ENCODE measurements at places on chromosomes 13 and 19.

DNA sequence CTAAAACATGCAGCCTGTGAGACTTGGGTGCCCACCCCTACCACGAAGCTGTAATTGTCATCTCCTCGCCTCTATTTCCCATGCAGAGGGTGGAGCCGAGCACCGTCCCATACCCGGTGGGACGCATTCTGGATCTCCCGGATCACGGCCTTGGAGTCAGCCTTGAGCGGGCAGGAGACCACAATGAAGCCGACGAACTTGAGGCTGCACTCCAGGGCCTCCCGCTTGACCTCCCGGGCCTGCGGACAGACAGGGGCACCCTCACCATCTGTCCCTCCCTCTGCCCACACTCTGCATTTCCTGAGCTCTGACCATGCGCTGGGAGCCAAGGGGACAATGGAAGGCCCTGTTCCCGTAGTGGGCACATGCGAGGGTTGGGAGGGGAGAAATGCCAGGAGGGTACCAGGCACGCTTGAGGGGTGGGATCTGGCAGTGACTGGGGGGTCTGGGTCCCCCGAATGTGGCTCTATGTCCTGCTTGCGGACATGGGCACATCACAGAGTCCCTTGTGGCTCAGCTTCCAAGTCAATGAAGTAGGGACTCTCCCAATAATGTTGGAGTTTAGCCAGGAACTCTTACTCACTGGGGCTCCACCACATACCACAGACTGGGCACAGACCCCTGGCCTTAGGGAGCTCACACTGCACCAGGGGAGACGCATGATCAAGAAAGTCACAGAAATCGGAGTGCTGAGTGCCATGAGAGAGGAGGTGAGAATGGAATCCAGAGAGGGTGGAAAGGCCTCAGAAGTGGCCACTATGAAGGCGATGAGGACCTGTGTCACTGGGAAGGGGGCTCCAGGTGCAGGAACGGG, 9.2 kb upstream of the GMIP start:
- DNase-seq = no peak

GRCh38 chr19:55175117-55175867, 4.8 kb downstream of the SYT5 start:
- DNase-seq = peak; percentile 50

GRCh38 chr19:33484226-33484774, 37.3 kb downstream of the PEPD start:
- no peak for DNase-seq

- no peak for DNase-seq
Measured at GRCh38 chr13:37141011-37141410, 35.5 kb upstream of the CSNK1A1L start.

- DNase-seq = no peak
Measured at GRCh38 chr19:11931051-11931450, 6.1 kb downstream of the ZNF700 start.

DNA sequence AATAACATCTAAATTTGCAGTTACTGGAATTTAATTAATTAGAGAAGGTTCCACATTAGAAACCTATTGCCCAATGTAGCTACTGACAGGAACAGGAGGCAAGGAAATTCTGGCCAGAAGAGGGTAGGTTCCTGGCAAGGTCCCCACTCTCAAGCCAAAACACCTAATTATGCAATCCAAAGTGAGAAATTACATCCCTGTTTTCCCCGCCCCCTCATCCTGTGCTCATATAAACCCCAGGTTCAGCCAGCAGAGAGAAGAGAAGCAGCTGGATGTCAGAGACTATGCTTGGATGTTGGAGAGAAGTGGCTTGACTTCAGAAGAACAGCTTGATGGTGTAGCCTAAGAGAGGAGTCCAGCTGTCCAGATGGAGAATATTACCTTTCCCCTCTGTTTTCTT, 951.3 kb upstream of the PRR20A start:
- DNase-seq = peak; percentile 76

- DNase-seq = no peak
Measured at GRCh38 chr13:45943965-45944364, 92.4 kb upstream of the SIAH3 start.

DNA sequence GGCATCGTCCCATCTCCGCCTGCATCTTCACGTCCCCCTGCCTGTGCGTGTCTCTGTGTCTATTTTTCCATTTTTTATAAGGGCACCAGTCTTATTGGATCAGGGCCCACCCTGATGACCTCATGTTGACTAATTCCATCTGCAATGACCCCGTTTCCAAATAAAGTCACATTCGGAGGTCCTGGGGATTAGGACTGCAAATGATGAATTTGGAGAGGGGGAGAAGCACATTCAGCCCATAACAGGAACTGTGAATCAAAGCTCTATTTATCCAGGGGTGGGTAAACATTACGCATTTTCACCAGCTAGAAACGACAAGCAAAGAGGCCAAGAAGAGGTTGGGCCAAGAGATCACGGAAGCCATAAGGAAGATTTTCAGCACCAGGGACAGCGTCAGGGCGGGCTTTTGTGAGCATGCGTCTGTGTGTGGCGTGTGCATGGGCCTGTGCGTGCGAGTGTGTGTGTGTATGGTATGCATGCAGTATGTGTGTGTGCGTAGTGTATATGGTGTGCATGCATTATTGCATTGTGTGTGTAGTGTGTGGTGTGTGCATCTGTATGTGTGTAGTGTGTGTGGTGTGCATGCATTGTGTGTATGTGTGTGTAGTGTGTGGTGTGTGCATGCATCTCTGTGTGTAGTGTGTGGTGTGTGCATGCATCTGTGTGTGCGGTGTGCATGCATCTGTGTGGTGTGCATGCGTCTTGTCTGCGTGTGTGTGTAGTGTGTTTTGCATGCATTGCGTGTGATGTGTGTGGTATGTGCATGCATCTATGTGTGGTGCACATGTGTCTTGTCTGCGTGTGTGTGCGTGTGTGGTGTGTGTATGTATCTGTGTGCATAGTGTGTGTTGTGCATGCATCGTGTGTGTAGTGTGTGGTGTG, 19.6 kb downstream of the CELF5 start:
- DNase-seq = no peak

DNA sequence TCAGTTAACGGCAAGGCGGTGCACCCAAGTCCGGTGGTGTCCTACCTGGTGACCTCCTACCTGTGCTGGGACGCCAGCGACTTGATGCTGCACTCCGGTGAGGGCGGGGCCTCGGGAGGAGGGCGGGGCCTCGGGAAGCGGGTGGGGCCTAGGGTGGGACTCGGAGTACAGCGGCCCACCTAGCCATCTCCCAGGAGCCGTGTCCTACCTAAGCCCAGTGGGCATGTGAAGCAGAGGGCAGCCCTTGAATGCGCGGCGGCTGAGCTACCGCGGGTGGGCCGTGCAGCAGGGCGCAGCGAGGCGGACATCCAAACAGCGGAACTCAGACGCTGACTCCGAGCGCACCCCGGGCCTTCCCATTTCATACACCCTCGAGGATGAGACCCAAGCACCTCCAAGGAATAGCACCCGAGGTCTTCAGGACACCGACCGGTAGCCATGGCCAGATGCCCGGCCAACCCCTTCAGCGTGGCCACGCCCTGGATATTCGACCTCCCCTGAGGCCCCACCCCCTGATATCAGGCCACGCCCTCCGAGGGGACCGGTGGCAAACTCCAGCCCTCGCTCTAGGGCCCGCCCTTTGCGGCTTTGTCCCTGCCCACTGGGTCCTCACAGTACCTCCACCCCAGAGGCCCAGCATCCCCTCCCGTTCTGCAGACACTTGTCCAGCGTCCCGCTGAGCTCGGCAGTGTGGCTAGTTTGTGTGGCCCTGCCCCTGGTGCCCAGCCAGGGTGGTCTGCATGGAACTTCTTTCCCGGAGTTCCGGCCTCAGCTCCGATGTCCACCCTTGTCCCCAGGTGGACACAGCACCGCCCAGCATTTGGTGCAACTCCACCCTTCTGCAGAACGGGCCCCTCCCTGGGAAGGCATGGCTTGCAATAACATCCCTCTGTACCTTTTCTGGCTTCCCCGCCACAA, 5.4 kb downstream of the KLK1 start:
- DNase-seq = peak; percentile 90

GRCh38 chr19:32287811-32288227, 57.6 kb upstream of the ZNF507 start:
- peak; percentile 63 for DNase-seq

GRCh38 chr13:112828082-112828699, 138.4 kb downstream of the ATP11A start:
- no peak for DNase-seq
